Effector CD8-positive, alpha-beta T cell (primary cell): ENCODE measurements at places on chromosomes 13 and 19.

DNA sequence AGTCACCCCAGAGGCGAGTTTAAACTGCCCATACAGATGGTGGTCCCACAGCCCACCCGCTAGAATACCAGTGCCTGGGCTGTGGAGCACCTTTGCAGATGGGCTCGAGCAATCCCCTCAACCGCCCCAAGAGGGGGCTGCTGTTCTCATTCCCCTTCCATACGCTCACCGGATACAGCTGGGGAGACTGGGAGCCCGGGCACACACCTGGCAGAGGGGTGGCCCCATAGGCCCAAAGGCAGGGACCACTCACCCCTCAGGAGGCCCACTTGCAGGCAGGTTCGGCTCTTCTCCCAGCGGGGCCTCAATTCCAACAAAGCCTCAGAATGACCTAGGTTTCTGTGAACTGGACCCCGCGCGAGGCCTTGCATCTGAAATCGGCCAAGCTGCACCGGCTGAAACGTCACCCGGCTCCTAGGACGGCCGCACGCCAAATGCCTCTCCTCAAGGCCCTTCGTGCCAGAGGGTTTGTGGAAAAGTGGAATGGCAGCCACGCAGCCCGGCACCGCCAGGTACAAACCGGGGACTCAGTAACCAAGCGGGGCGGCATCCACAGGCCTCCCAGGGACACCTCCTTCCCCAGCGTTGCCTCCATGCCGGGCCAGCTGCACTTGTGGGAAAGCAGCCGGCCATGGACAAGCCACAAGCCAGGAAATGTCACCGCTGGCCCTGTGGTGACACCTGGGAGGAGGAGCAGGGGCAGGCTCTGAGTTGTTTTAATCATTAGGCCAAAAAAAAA, 18.7 kb downstream of the MLLT1 start:
- no peak for DNase-seq

GRCh38 chr19:12133069-12133468, 7.1 kb downstream of the ZNF20 start:
- DNase-seq, result no peak

- peak; percentile 49 for DNase-seq
Measured at GRCh38 chr19:35557539-35558399, 5.7 kb downstream of the ATP4A start.

- DNase-seq, result no peak
Measured at GRCh38 chr19:12799742-12800465, 1.7 kb downstream of the PRDX2 start.

GRCh38 chr13:42392716-42393572, 121.0 kb downstream of the AKAP11 start:
- no peak for DNase-seq

GRCh38 chr19:47111006-47111621, 2.5 kb downstream of the ZC3H4 start:
- peak; percentile 32 for DNase-seq

GRCh38 chr13:99988529-99989275, 7.1 kb downstream of the ZIC2 start:
- no peak for DNase-seq

- no peak for DNase-seq
Measured at GRCh38 chr13:25080773-25081172, 15.2 kb upstream of the PABPC3 start.

DNA sequence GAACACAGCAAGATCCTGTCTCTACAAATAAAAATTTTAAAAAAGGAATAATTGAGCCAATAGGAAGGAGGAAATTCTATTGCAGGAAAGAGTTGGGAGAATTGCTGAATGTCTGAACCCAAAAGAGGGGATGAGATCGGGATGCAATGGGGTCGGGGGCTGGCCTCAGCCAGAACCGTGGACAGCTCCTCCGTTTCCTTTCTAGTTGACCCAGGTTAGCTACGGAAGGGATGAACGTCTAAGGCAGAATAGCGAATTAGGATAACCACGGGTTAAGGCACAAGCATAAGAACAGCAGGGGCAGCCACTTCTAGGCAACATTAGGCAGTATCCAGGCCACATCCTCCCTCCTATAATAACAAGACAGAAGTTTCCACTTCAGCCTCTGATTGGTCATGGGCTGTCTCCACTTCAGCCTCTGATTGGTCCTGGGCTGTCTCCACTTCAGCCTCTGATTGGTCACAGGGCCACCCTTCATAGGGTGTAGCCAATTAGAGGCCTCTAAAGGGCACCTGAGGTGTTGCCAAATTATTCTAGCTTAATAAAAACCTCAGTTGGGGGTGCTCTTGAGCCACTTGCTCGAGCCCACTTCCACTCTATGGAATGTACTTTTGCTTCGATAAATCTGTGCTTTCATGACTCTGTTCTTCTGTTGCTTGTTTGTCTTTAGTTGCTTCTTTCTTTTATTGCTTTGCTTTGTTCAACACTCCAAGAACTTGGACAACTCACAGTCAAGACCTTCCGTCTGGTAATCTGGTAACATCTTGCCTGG, 24.9 kb upstream of the TPM4 start:
- peak; percentile 34 for DNase-seq

DNA sequence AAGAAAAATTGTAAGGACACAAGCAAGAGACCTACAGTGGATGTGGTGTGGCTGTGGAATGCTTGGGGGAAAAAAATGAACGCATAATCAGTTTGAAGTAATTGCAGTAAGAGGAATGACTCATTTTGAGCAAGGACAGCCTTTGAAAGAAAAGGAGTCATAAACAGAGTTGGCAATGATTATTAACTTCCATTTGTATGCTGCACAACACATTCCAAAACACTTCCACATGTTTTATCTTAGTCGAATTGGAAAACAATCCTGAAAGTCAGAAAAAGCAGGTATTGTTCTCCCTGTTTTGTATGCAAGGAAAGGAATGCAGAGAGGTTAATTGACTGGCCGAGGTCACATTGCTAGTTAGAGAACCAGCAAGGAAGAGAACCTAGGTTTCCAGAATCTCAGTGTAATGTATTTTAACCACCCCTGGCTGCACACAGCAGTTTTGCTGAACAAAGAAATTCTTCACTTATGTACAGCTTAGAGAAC, 630.0 kb upstream of the MIR17HG start:
- DNase-seq, result no peak

DNA sequence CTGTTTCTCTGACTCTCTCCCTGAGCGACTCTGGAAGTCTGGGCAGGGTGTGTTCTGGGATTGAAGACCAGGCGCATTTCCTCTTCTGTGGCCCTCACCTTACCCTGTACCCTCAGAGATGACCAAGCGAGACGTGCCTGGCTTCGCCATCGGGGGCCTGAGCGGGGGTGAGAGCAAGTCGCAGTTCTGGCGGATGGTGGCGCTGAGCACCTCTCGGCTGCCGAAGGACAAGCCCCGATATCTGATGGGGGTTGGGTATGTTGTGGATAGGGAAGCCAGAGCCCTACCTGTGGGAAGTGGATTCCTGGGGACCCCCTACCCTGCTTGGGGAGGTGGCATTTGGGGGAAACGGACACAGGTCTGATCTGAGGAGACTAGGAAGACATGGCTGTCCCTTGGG, 5.8 kb upstream of the DNM2 start:
- DNase-seq, result no peak

DNA sequence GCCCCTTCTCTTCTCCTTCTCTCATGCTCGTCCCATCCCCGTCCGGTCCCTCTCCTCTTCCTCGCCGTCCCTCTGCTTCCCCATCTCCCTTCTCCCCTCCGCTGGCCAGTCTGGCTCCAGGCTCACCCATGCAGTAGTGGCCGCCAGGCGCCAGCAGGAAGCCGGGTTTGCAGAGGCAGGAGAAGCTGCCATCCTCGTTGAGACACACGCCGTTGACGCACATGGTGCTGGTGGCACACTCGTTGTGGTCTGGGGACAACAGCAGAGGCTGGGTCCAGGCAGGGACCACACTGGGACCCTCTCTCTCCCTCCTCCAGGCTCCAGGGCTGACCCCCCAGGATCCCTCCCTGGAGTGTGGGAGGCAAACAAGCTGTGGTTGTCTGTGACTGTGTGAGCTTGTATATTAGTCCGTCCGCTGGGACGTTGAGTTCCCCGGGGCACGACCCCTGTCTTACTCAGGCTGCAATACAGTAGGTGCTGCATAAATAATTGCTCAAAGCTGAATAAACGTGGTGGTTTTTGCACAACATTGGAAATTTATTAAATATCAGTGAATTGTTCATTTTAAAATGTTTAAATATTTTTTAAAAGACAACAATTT, 16.4 kb downstream of the FBN3 start:
- no peak for DNase-seq

DNA sequence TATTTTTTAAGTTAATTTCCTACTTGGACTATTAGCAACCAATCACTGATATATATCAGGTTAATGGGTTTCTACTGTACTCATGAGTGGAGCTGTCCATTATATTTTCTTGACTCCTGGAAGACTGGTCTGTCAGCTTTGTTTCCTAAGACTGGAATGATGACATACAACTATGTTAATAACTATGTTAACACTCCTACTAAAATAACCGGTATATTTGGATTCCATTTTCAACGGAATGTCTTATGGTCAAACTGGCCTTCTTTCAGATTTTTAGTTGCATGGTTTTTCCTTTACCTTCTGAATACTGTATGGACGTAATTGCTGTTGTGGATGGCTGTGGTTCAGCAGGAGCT, 45.8 kb upstream of the GPI start:
- DNase-seq, result no peak

DNA sequence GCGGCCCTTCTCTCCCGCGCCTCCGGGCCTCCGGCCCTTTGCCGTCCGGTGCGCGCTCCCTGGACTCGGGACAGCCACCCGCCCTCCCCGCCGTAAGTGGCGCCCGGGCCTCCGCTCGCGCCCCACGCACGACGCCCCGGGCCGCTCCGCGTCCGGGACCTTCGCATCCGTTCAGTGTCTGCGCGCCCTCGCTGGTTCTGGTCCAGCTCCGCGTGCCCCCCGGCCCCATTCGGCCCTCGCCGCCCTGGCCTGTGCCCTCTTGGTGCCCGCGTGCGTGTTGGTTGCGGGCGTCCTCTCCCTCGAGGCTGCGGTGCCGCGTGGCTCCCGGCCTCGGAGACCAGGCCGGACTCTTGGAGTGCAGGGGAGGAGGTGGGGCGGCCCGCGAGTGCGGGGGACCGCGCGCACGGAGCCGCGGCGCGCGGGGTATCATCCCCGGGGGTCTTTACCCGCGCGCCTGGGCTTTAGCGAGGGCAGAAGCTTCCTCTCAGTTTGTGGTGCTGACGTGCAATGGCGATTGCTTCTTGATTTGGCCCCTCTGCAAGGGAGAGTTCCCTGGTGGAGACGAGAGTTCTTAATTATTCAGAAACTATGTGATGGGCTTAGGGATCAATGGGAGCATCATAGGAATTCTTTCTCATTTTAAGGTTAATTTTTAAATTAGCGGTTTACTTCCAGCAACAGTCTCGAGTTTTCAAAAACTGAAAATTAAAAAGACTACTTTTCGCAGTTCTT, 757 bp downstream of the WASF3 start:
- DNase-seq, result no peak

DNA sequence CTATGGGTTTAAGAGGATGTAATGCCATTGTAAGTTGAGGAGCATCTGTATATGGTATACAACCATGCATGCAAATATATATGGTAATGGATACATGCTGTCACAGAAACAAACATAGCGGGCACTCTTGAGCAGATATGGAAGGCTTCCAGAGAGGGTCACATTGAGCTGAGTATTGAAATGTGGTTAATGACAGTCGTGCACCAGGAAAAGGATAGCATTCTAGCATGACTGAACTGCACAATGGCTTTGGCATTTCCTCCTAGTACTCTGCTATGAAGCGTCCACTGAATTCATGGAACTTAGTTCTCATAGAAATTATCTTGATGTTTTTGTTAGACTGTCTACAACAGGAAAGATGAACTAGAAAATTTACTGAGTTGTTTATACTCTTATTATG, 25.2 kb downstream of the DGKH start:
- no peak for DNase-seq

DNA sequence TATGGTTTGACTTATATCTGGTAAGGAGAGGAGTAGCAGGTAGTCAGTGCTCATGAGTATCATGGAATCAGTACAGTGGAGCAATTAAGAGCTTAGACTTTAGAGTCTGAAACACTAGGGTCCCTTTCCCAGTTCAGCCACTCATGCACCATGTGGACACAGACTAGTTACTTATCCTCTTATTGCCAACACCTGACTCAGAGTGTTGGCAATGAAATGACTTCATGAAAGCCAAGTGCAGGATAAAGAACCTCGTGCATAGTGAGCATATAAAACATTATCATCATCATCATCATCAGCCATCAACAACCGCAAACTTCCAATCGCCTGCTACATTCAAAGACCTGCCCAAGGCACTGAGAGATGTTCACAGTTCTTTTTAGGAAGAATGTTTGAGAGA, 164.2 kb downstream of the FOXO1 start:
- no peak for DNase-seq

- DNase-seq, result no peak
Measured at GRCh38 chr13:109151696-109152095, 522.3 kb downstream of the MYO16 start.

DNA sequence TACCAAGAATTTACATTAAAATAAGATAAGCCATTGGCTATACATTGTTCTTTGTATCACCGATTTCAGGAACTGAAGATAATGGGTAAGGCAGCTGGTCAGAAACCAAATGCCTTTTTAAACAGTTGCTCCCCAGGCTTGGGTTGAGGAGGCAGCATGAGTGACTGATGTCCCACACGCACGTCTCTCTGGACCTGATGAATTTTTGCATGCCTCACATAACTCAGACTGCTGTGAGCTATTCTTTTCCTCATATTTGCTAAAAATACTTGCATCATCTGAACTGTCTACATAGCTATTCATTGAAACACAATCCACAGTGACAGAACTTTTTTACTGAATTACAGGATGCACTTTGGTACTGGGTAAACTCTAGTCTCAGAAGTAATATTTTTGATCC, 123.6 kb upstream of the MAB21L1 start:
- DNase-seq, result no peak

GRCh38 chr13:53920916-53921315, 892.3 kb downstream of the OLFM4 start:
- DNase-seq, result no peak

DNA sequence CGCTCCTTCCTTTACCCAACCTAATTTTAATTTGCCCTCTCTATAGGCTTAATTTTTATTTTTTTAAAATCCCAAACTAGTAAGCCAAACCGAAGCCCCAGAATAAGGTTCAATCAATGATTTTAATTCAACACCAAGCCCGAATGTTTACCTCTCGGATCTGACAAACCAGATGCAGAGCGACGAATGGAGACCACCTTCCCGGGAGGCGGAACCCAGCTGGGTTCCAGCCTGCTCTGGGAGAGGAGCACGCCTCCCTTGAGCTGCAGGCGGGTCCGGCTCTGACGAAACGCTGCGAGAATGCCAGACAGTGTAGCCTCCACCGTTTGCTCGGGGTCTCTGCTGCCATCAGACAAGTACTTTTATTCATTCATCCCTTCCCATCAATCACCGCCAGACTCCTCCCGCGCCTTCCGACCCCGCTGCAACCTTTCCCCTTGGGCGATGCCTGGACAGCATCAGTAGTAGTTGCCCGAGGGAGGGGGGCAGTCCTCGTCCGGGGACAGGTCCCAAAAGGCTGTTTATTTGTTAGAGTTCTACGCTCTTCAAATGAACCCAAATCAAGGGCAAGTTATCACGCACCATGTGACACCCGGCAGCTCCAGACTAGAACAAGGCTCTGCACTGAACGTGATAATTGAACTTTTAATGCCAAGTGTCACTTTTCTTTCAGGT, 752 bp upstream of the EDNRB start:
- no peak for DNase-seq
